Psoas muscle (tissue), 8 donors: ENCODE measurements at places on chromosomes 4 and X. TPM values are rescaled to one million over a fixed set of nuclear protein-coding genes. Genes with fewer than 3 reads are reported as not detected.
A peak's percentile ranks its signal among the peaks of the same experiment; 100 is the strongest.

Gene FGF13
- total RNA-seq = 36.7 TPM

Gene SMPX
- 273 TPM for total RNA-seq

Gene PNMA6E
- total RNA-seq = not detected

Gene RPL36A
- 148 TPM for total RNA-seq

Gene PDS5A
- total RNA-seq = 29.2 TPM

Gene SPANXA1
- not detected for total RNA-seq

DNA sequence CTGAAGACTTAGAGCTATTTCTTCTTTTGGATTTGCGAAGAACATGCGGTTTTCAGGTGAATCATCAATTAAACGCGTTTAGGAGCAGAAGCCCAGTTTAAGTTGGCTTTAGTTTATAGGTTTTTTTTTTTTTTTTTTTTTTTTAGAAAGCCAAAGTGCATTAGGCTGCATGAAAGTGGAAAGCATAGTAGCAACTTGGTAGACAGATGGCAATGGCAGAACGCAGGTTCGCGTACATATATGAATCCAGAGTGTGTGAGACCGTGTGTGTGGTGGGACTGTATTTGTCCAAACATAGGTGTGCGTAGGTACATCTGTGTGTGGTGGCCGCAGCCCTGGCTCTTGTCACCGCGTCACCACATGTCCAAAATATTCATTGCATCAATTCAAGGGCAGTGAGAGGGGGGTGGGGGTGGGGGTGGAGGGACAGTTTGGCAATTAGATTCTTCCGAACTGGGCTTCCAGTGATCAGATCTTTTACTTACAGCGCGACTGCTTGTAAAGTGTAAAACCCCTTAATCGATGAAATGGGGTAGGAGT, 901 bp downstream of the JADE1 start:
- H3K27me3 ChIP-seq = no peaks in the 10 kb centered on the region
- H3K27ac ChIP-seq = peak overlapping the region; percentile 97
- no peaks in the 10 kb centered on the region for H3K36me3 ChIP-seq

DNA sequence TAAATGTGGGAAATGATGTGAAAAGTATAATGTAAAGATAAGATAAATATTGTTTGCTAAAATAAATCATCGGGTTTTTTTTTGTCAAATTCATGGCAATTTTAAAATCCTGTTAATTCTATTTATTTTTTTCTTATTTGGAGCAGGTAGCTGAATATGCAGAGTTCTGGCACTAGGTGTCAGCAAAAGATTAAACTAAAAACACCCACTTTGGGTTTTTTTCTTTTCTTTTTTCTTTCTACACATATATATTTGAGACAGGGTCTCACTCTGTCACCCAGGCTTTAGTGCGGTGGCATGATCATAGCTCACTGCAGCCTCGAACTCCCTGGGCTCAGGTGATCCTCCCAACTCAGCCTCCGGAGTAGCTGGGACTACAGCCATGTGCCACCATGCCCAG, 6.9 kb upstream of the RAP2C start:
- H3K4me1 ChIP-seq = no peaks in the 10 kb centered on the region
- DNase-seq = no peak
- no peak overlapping the region for H3K27ac ChIP-seq
- H3K36me3 ChIP-seq = no peaks in the 10 kb centered on the region
- no peak overlapping the region for H3K4me3 ChIP-seq

GRCh38 chr4:171979461-171979860, 166.3 kb downstream of the GALNTL6 start:
- no peak for DNase-seq
- no peaks in the 10 kb centered on the region for H3K36me3 ChIP-seq
- H3K27ac ChIP-seq = no peak overlapping the region
- no peak overlapping the region for H3K4me3 ChIP-seq
- H3K4me1 ChIP-seq = no peaks in the 10 kb centered on the region

GRCh38 chr4:74632634-74633033, 161.7 kb downstream of the BTC start:
- H3K27ac ChIP-seq = no peak overlapping the region
- no peaks in the 10 kb centered on the region for H3K36me3 ChIP-seq
- no peak for DNase-seq

GRCh38 chr4:3484057-3484973, 21.2 kb downstream of the DOK7 start:
- H3K36me3 ChIP-seq = no peaks in the 10 kb centered on the region
- H3K4me1 ChIP-seq = peaks cover 54% of the 10 kb centered on the region
- H3K27ac ChIP-seq = peak overlapping the region; percentile 99
- DNase-seq = peak; percentile 95

GRCh38 chr4:174449944-174450785, 72.1 kb downstream of the HPGD start:
- no peaks in the 10 kb centered on the region for H3K36me3 ChIP-seq
- H3K4me3 ChIP-seq = no peak overlapping the region
- H3K27me3 ChIP-seq = no peaks in the 10 kb centered on the region
- H3K27ac ChIP-seq = no peak overlapping the region

DNA sequence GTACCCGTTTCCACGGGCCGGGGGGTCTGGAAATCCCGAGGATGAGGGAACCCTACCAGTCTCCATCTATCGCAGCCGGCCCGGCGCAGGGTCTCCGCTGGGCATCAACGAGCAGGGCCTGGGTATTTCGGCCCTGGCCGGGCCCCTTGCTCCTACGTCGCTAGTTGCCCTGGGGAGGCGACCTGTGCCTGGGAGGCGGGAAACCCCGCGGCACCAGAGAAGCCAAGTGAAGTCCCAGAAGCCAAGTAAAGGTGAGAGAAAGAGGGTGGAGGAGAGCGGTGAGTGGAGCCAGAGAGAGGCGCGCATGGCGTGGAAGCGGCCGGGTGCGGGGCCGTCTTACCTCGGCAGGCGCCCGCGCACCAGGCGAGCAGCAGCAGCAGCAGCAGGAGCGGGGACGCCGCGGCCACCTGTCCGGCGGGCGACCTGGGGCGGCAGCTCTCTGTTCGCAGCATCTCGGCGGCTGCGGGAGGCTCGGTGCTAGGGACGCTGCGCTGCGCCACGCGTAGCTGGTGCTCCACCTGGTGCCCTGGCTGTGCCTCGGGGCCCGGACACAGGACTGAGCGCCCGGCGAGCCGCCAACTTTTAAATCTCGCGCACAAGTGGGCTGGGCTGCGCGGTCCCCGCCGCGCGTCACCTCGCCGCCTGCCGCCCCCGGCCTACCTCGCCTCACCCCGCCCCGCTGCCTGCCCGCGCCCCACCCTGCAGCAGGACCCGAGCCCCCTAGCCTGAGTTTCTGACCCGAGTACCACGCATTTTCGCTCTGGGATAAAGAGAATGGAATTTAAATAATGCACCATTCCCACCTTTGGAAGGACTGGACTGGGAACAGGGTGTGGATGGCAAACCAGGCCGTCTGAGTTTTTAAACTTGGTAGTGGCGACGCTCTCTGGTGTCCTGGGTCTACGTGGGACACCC, at the start of gene NMU:
NMU (minus strand) TSS at position 558 of the 915 bp plus-strand sequence; CDS start at position 452, 106 bp downstream.
- H3K4me3 ChIP-seq = peak within 1 kb of the TSS; percentile 58
- no peaks in the 10 kb centered on the region for H3K36me3 ChIP-seq
- H3K27ac ChIP-seq = no peak within 1 kb of the TSS

- no peak for DNase-seq
- H3K4me3 ChIP-seq = no peak overlapping the region
- H3K27me3 ChIP-seq = no peaks in the 10 kb centered on the region
These were observed 135.2 kb downstream of the PDE5A start for GRCh38 chr4:119493419-119493818.

- H3K4me3 ChIP-seq = peak overlapping the region; percentile 60
- DNase-seq = no peak
- peaks cover 24% of the 10 kb centered on the region for H3K27me3 ChIP-seq
- H3K4me1 ChIP-seq = no peaks in the 10 kb centered on the region
- no peaks in the 10 kb centered on the region for H3K36me3 ChIP-seq
- H3K27ac ChIP-seq = no peak overlapping the region
These were observed 895 bp downstream of the ADGRL3 start for GRCh38 chr4:61200916-61201526.

DNA sequence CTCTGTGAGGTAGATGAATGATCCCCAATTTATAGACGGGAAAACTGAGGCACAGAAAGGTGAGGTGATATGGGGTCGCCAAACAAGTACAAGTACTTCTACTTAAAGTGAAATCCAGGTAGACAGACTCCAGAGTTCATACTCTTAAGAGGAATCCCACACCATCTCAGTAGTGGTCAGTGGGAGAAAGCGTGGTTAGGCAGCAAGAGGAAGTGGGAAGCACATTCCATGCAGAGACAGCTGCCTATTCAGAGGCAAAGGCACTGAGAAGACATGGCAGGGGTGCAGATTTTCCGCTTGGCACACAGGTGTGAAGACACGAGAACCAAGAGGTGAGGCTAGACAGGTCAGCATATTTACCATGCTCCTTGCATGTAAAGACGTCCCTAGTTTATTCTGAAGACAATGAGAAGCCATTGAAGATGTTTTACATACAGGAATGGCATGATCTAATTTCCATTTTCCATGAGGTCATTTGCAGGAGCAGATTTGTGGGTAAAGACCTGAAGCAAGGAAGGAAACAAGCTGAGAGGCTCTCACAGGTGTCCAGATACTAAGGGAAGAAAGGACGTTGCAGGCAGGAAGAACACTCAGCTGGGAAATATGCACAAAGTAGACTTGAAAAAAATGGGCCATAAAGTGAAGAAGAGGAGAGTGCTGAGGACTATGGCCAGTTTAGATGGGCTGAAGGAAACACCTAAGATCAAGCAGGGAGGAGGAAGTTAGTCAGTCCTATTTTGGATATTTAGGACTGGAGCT, 17.3 kb upstream of the CLNK start:
- H3K4me1 ChIP-seq = no peaks in the 10 kb centered on the region
- no peak overlapping the region for H3K4me3 ChIP-seq
- no peak for DNase-seq

DNA sequence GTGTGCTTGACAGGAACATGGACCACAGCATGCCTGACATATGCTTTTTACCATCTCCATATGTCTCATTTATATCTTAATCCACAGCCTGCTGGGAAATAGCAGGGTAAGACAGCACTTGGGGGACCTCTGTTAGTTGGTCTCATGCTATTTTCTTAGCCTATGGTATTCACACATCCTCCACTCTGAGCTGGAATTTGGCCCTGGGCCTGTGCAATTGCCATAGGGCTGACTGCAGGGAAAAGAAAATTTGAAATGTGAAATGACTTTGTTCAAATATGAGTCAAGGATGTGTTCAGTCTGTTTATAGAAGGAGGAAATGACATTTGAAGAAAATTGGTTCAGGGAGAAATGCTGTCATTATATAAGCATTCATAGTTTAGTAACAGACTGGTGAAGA, 9.6 kb upstream of the MAP7D3 start:
- H3K36me3 ChIP-seq = no peaks in the 10 kb centered on the region
- H3K4me3 ChIP-seq = no peak overlapping the region
- no peak for DNase-seq
- H3K27ac ChIP-seq = no peak overlapping the region
- no peaks in the 10 kb centered on the region for H3K4me1 ChIP-seq
- H3K27me3 ChIP-seq = no peaks in the 10 kb centered on the region

DNA sequence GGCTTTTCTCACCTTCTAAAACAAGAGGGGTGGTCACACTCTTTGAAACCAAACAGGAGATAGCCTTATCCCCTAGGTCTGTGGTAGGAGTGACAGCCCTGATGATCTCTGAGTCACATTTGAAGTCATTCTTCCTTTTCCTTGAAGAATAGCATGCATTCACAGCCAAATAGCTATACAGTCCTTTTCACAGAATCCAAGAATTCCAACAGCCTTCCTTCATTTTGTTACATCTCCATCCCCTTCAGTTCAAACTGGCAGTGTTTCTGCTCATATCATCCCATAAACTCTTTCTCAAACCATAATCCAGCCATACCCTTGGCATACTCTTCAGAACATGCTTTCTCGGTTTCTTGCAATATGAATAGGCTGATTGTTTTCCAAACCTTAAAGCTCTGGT, 33.3 kb upstream of the TMEM184C start:
- H3K27me3 ChIP-seq = no peaks in the 10 kb centered on the region
- DNase-seq = no peak
- no peaks in the 10 kb centered on the region for H3K36me3 ChIP-seq
- H3K27ac ChIP-seq = no peak overlapping the region
- no peaks in the 10 kb centered on the region for H3K4me1 ChIP-seq

DNA sequence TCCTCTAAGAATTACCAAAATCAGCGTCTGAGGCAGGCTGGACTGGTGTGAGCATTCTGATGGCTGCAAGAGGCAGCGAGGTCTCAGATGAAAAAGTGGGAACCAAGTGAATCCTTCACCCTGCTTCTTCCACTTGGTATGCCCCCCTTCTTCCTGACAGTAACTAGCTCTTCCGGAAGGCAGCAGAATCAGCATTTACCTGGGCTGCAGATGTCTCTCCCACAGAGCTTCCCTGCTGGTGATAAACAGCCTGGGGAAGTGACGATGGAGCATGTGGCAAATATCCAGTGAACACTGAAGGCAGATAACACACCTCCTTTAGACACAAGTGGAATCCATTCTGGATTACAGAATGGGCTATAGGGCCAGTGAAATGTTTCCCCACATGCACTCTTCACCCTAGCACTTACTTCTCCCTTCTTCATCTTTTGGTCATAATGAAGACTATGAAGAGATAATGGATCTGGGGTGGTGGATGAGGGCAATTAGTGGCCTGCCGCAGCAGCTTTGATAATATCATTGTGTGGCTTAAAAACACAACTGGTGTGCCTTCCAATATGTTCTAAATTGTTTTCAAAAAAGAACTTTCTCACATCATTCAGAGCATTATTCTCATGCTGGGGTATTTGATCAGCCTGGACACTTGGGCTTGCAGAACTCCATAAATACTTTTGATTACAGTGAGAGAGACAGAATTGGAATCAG, 60.8 kb upstream of the TBC1D9 start:
- no peaks in the 10 kb centered on the region for H3K4me1 ChIP-seq
- H3K27ac ChIP-seq = no peak overlapping the region
- no peaks in the 10 kb centered on the region for H3K27me3 ChIP-seq

GRCh38 chrX:154368630-154369448, 5.6 kb downstream of the FLNA start:
- no peaks in the 10 kb centered on the region for H3K27me3 ChIP-seq
- no peaks in the 10 kb centered on the region for H3K36me3 ChIP-seq
- H3K4me3 ChIP-seq = peak overlapping the region; percentile 69
- H3K4me1 ChIP-seq = peaks cover 3% of the 10 kb centered on the region

DNA sequence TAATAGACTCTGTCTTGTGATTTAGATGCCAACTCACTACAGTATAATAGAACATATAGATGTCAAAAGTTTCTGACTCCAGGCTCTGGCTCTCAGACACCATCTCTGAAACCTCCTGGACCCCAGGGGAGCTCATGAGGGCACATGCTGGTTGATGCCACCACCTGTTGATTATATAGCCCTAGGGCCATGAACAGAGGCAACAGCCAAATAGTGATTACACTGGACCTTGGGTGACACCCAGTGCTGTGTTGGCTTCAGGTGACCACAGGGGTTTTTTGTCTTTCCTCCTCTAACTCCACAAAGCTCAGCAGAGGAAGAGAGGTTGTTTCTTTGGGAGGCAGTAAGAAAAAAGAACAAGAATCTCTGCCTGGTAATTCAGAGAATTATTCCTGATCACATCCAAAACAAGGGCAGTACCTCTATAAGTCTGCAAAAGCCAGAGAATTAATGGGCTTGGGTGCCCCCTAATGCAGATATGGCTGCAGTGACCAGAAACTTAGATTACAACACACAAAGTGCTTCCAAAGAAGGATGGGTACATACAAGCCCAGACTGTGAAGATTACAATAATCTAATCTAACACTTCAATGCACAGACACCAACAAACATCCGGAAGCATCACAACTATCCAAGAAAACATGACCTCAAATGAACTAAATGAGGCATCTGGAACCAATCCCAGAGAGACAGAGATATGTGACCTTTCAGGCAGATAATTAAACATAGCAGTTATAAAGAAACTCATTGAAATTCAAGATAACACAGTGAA, 1920.6 kb downstream of the ARAP2 start:
- no peak for DNase-seq
- no peaks in the 10 kb centered on the region for H3K27me3 ChIP-seq
- no peaks in the 10 kb centered on the region for H3K4me1 ChIP-seq
- no peaks in the 10 kb centered on the region for H3K36me3 ChIP-seq
- no peak overlapping the region for H3K27ac ChIP-seq
- no peak overlapping the region for H3K4me3 ChIP-seq

GRCh38 chr4:168059251-168059650, 33.1 kb upstream of the ANXA10 start:
- no peak overlapping the region for H3K27ac ChIP-seq
- H3K4me3 ChIP-seq = no peak overlapping the region
- H3K4me1 ChIP-seq = no peaks in the 10 kb centered on the region
